ENCODE measurements at places on chromosomes 6 and 20.
A peak's percentile ranks its signal among the peaks of the same experiment; 100 is the strongest.

DNA sequence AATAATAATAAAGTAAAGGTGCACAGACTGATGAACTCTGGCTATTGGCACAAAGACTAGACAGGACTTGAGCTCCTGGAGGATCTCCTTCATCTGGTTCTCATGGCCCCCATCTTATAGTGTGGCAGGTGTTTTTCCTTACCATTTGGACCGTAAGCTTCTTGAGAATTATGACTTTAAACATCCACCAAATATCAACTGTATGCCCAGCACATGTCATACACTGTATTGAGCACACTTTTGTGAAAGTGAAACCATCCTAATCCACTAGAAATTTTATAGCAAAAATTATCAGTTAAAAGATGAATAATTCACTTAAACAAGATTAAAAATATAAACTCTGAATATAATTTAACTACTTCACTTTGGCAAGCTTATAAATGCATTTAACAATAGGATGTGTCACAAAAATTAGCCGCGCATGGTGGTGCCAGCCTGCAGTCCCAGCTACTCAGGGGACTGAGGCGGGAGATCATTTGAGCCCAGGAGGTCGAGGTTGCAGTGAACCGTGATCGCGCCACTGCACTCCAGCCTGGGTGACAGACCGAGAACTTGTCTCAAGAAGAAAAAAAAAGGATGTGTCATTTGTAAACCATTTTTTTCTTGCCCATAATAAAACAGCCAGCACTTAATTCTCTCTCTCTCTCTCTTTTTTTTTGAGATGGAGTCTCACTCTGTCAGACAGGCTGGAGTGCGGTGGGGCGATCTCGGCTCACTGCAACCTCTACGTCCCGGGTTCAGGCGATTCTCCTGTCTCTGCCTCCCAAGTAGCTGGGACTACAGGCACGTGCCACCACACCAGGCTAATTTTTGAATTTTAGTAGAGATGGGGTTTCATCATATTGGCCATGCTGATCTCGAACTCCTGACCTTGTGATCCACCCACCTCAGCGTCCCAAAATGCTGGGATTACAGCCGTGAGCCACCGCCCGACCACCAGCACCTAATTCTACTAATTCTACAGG, 9.1 kb downstream of the HIVEP2 start:
- no peak for DNase-seq

- DNase-seq, result no peak
Observed at GRCh38 chr6:40579101-40579500, 8.1 kb downstream of the LRFN2 start.

DNA sequence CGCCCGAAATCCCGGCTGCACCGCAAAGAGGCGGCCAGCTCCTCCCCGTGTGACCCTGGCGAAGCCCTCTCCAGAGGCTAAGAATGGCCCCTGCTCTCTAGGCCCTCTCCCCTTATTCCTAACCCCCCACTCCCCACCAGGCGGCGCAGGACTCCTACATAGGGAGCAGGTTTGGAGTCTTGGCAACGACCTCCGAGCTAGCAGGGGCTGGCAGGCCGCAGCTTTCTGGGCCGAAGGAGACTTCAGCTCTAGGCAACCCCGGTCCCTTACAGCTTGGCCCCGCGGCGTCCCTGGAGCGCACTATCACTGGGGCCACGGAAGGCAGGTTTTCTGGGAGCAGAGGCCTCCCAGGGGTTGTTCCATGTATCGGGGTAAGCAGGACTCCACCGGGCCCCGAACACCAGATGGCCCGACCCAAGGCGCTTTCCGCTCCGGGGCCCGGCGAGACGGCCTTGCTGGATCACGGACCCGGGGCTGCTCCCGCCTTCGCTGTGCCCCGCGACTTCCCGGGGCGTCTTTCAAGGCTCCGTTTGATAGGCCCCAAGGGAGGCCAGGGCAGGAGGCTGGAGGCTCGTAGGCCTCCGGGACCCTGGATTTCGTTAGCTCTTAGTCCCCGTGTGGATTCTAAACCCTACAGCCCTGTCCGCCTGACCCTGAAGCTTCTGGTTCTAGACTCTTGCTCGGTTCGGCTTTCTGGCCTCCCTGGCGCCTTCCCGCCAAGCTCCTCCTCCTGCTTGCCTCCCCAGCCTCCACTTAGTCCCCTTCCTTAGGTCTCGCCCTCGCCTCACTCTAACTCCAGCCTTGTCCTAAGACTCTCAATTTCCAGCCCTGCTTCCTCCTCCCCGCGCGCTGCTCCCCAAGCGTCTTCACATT, 1.9 kb downstream of the SLC32A1 start:
- no peak for DNase-seq

DNA sequence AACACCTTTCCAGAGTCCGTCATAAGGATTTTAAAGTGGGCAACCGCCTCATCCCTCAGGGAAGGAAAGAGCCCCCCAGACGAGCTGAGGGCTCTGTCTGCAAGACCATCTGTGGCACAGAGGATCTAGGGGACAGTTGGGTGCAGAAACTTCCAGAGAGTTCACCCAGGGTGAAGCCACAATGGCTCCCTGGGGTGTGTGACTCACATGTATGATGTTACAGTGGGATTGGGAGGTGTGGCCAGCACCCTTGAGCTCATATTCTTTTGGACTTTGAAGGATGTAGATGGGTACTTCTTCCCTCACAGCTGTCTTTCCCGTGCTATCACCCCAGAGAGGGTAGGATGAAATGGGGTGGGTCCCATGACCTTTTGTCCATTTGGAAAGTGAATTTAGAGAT, 95.5 kb downstream of the NCR2 start:
- no peak for DNase-seq

DNA sequence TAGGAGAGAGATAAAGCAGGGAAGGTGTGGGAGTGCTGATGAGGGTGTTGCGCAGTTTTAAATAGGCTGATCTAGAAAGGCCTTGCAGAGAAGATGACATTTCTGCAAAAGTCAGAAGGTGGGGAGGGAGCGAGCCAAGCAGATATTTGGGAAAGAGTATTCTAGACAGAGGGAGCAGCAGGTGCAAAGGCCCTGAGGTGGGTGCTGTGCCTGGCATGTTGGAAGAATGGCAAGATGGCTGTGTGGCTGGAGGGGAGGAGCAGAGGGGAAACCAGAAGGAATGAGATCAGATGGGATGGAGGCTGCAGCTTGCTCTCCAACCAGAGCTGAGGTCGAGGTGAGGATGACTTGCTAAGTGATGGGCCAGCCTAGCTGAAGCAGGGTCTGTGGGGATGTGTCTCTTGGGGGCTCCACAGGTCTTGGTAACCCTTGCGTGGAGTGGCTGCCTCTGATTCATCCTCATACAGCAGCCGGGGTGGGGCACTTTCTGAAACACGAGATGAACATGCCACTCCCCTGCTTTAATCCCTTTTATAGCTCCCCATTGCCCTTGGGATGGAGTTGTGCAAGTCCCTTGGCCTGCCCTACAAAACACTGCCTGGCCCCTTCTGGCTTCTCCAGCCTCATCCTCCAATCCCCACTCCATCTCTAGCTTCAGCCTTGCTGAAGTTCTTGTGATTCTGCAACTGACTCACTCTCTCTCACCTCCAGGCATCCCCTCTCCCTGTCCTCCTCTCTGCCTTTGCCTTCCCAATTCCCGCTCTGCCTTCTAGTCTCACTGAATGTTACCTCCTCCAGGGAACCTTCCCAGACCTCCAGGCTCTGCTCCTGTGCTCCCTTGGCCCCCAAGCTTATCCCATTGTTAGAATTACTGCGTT, 94.1 kb downstream of the CDH22 start:
- no peak for DNase-seq

GRCh38 chr20:17782768-17783167, 83.0 kb downstream of the BANF2 start:
- DNase-seq, result no peak

DNA sequence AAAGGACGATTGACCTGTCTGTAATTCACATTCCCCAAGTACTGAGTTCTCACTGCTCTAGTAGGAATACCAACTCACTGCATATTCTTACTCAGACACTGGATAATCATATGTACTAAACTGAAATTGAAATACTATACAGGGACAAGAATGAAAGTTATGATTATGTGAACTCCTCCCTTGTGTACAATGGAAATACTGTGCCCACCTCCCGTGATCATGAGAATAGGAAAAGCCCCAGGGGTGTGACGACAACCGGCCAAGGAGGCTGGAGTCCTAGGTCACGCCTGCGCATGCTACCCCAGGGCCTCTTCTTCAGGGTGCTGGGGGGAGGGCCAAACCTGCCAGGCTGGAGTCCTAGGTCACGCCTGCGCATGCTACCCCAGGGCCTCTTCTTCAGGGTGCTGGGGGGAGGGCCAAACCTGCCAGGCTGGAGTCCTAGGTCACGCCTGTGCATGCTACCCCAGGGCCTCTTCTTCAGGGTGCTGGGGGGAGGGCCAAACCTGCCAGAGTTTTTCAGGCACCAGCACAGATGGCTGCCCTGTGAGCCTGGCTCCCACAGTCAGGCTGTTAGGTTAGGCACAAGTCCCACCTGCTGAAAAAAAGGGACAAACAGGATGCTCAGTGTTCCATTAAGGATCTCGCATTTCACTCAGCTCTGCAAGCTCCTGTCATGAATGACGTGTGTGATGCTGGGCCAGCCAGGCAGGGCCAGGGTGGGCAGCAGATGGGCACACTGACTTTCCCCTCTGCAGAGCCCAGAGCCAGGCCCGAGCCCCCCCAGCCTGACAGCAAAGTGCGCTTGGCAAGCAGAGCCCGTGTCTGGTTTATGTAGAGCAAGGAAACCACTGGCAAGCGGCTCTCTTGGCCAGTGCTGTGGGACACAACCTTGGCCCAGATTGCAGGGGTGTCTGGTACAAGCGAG, 107.7 kb downstream of the FOXF2 start:
- DNase-seq, result peak; percentile 60

DNA sequence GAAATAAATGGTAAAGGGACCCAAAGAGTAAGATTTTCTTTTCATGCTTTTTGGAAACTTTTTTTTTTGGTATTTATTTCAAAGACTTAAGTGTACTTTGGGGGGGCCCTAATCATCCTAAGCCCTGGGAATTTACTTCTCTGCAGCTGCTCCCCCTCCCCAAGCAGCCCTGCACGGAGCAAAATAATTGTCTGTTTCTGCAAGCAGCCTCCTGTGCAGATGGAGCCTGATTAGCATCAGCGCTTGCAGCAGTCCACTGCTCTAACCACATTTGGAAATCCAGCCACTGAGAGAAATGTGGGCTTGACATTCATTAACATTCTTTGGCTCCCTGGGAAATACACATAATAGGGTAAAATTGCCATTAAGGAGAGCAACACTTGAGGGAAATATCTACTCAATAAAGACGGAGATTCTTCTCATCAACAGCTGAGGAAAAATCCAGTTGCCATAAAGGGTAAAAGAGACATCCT, 309.2 kb upstream of the MAP3K7 start:
- no peak for DNase-seq

DNA sequence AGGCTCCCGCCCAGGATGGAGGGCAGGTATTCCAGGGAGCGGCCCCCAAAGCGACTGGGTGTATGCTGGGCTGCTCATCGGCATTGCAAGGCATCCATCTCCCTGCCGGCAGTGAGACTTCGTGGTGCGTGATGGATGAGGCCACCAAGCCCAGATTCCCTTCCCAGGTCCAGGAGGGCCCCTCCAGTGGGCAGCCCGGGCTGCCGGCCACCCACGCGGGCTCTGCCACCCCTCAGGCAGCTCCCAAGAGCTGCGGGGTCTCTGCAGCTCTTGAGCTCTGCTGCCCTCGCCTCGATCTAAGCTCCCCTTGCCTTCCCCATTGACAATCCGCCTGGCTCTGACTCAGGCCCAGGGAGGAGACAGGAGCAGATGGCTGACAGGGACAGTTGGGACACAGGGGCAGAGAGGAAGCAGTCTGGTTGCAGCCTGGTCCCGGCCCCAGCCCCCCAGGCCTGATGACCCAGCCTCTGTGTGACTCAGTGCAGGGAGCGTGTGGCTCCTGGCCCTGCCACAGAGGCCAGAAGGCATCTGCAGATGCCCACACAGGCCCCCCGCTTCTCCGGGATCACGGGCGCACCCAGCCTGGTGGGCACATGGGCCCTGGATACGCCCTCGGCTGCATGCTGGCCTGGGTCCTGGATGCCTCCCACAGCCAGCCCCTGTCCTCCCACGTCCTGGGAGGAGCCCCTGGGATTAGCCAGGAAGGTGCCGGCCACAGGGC, 33.0 kb downstream of the SLCO4A1 start:
- no peak for DNase-seq

DNA sequence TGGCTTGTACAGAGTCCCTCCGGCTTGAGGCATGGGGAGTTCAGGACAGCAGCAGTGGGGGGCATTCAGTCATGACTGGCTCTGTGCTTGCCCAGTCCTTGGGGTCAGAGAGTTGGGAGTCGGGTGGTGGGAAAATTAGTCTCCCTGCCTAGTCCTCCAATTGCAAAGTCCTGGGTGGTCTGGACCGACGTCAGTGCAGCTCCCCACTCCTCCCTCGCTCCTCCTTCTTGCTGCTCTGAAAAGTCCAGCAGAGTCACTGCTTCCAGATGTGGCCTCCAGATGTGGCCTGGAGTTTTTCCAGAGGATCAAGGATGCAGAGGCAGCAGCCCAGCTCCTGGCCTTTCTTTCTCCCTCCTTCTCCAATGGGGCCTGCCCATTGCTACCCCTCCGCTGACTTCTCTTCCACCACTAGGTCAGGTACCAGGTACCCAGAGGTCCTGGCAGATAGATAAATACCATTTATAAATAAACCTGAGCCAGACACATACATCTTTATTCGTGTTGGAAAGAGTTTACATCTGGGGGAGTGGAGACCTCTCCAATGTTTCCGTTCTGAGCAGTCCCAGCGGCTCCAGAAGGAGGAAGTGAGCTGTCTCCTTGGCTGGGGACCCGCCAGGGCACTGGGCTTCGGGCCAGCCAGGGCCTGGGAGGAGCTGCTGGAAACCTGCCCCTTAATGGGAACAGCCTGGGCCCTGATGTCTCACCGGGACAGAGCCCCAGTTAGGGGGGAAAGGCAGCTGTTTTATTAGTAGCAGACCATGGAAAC, 49.0 kb upstream of the RNF24 start:
- peak; percentile 28 for DNase-seq

GRCh38 chr6:157135691-157136090, 187.6 kb downstream of the TMEM242 start:
- no peak for DNase-seq

GRCh38 chr20:43942667-43943285, 28.1 kb downstream of the TOX2 start:
- DNase-seq, result no peak

- DNase-seq, result peak; percentile 76
Observed at GRCh38 chr6:28880894-28881780, 42.6 kb downstream of the TRIM27 start.

GRCh38 chr6:143691155-143691554, 13.4 kb downstream of the PHACTR2 start:
- no peak for DNase-seq

GRCh38 chr6:145588981-145589380, 146.3 kb downstream of the EPM2A start:
- no peak for DNase-seq

DNA sequence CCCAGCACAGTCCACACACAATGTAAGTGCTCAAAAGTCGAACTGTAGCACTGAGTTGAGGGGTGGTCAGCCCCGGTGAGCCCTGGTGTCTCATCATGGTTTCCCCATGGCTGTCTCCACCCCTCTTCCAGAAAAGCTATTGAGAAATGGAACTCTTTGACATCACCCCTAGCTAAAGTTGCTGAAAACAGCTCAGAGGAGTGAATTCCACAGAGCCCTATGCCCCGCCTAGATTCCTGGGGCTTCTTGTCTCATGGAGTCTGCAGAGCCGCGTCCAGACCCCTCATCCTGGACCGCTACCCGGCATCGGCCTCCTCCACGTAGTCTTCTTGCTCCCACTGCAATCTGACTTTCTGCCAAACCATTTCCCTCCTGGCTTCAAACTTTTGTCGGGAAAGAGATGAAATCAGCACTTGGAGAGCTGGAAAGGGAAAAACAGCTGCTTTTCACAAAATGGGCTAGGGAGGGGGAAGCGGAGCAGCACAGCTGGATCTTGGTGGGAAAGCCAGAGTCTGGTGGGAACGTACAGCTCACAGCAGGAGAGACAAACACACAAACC, 132.2 kb downstream of the SNX5 start:
- no peak for DNase-seq
